ENCODE measurements at places on chromosomes 2 and 18.

- DNase-seq: no peak
Measured at GRCh38 chr2:103130857-103131256, 369.0 kb downstream of the TMEM182 start.

DNA sequence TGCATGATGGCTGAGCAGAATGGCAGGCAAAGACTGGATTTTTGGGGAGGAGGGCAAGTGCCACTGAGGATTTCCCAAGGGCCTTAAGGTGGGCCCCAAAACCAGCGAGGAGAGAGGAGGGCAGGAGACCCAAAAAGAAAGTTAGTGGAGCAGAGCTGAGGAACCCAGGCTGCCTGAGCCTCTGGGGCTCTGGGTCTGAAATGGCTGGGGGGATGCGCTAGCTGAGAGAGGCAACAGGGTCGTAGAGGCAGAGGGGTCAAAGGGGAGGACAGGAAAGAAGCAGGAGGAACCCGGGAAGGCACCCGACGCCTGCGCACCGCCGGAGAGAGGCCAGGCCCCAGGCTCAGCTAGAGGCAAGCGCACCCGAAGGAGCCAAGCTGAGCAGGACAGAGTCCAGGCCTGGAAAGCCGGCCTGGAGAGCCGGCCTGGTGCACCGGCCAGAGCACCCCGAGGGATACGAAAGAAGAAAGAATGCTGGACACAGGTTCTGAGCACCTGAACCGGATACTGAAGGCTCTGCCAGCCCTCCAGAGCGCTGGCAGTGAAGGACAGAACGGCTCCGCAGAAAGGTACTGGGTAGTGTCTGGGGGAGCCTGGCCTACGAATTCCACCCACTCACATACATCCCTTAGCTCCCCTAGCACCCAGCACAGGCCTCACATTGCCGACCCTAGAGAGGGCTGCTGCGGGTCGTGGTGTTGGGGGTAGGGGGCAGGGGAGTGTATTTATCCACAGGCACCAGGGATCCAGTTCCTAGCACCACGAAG is 39.5 kb upstream of the ATP6V1B1 start:
- no peak for DNase-seq

GRCh38 chr2:239232195-239232578 is 168.6 kb downstream of the HDAC4 start:
- no peak for DNase-seq

DNA sequence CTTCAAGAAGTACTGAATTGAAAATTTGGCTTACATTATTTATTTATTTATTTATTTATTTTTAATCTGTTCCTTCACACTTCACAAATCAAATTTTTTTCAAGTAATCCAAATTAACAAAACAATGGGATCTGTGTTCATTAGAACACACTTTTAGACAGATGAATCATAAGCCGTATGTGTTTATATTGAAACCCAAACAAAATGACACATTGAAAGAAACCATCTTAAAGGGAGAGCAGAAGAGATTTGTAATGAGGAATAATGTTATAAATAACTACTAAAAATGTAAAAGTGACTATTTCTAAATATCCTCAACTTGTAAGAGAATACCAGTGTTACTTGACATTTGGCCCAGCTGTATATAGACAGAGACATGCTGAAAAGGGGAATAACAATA is 991.0 kb upstream of the CHAC2 start:
- DNase-seq: no peak

DNA sequence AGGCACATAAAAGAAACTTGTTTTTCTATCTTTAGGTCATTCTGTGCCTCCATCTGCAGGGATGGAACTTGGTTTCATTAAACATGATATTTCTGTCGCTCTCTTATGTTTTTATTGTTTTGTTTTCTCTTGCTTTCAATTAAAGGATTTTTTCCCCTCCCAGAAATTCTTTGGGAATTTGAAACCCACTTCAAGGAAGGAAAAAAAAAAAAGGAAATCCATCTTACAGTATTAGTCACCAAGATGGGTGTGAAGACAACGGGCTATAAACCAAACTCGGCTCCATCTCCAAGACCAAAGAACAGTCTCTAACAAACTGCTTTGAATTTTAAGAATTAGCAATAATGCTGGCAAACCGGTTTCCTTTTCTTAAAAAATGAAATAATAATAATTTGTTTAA is 244.1 kb downstream of the BCL11A start:
- no peak for DNase-seq

- no peak for DNase-seq
Measured at GRCh38 chr18:40013001-40013609, 1941.9 kb upstream of the PIK3C3 start.

Data from activated CD8-positive, alpha-beta memory T cell treated with anti-CD3 and anti-CD28 coated beads for 48 hours (primary cell).